ENCODE measurements at places on chromosomes 7 and 10.

DNA sequence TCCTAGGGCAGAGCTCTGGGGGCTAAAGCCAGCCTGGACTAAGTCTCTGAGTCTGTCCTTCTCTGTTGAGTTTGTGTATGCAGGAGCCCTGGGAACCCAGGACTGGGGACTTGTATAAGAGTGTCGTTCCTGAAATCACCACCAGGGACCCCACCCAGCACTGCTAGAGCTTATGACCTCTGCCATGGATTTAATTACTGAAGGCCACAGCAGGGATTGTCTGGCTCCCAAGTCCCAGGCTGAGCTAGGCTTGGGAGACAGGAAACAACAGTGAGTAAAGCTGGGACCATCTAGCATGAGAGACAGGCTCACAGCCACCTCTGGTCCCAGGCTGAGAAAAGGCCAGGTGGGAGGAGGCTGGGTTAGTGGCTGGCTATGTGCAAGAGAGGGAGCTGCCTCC is 1.4 kb upstream of the TSPAN15 start:
- peak; percentile 50 for DNase-seq

- no peak for DNase-seq
Measured at GRCh38 chr7:14995774-14996173, 93.2 kb upstream of the DGKB start.

DNA sequence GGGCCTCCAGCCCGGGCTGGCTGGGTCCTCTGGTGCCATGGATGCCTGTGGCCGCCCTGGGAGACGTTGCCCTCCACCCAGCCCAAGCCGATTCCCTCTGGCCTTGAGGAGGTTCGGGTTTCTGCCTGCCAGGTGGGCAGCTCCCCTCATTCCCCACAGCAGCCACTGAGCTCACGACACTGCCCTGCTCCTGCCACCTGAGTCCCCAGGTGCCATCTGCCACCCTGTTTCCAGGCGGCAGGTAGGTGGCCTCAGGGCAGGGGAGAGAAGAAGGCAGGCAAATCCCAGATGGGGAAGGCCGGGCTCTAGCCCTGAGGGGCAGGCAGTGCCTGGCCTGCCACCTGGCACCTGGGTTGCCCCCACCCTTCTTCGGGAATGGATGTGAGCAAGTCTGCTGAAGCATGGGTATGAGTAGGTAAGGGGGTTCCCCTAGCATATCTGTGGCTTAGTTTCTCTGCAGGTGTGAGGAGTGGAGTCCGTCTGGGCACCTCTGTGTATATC is 92.2 kb upstream of the PPIF start:
- no peak for DNase-seq

GRCh38 chr7:5406957-5407945 is 16.4 kb downstream of the TNRC18 start:
- peak; percentile 80 for DNase-seq

DNA sequence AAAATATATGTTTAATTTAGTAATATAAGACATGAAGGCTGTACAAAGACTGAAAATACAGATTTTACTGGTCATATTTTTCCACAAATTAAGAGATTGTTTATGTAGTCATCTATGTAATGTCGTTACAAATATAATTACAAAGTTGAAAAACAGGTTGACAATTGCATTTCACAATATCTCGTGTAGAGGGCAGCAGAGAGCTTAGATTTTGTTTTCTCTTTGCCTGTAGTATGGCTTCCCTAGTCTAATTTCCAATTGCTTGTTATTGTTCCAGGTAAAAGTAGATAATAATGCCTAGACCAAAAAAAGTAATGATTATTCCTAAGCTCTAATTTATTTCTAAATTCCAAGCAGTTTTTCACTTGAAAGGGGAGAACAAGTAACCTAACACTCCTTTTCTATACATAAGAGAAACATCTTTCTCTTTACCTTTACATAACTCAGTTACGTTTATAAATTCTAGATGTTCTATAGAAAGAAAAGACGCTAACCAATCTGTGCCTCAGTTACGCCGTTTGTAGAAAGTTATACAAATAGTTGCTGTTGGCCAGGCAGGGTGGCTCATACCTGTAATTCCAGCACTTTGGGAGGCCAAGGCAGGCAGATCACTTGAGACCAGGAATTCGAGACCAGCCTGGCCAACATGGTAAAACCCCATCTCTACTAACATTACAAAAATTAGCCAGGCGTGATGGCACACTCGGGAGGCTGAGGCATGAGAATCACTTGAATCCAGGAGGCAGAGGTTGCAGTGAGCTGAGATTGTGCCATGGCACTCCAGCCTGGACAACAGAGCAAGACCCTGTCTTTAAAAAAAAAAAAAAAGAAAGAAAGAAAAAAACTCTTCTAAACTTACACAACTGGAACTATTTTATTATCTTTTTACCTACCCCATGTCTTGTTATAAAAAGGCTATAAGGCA is 30.0 kb downstream of the NET1 start:
- peak; percentile 64 for DNase-seq

DNA sequence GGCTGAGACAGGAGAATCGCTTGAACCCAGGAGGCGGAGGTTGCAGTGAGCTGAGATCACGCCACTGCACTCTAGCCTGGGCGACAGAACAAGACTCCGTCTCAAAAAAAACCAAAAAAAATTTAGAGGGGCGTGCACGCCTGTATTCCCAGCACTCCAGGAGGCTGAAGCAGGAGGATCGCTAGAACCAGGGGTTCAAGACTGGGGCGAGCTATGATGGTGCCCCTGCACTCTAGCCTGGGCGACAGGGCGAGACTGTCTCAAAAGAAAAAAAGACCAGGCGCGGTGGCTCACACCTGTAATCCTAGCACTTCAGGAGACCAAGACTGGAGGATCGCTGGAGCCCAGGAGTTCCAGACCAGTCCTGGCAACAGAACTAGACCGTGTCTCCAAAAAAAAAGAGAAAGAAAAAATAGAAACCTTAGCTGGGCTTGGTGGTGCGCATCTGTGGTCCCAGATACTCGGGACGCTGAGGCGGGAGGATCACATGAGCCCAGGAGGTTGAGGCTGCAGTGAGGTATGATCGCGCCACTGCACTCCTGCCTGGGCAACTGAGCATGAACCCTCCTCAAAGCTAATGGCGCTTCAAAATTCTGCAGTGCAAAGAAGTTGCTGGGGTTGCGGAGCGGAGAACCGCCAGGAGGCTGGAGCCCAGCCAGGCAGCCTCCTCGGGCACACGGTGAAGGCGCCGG is 382 bp upstream of the MBLAC1 start:
- no peak for DNase-seq

DNA sequence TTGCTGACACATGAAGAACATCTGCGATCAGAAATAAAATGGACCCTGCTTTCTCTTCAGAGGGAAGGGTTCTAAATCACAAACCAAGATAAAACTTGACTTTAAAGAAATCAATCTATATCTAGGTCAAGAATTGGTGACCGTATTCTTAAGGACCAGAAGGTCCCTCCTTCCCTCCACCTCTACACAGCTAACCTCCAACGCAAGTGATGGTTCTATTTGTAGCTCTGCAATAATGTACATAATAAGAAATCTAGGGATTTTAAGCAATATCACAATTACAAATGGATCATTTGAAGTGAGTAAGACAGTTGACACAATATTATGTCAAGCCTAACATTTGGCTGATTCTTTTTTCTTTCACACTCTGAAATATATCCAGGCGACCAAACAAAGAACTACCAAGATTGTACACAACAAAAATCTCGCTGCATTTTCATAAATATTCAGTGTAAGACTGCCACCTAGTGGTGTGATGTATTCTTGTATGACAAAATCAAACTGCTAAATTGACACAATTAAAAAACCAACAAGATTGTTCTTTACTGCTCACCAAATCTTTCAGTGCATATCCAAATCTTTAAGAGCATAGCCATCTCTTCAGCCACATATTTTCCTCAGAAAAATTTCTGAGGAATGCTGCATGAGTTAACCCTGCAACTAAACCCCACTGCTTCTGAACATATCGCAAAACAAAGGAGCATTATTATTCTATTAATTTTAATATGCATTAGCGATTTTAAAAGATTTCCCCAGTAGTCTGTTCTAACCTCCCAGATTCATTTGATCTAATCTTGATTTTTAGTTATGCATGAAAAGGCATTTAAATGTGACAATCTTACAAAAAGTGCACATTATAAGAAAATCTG is 44.5 kb downstream of the ICA1 start:
- DNase-seq = peak; percentile 79

GRCh38 chr7:121138262-121138933 is 149.9 kb downstream of the CPED1 start:
- DNase-seq = no peak

GRCh38 chr7:74584160-74584954 is 73.2 kb upstream of the GTF2I start:
- DNase-seq = no peak

DNA sequence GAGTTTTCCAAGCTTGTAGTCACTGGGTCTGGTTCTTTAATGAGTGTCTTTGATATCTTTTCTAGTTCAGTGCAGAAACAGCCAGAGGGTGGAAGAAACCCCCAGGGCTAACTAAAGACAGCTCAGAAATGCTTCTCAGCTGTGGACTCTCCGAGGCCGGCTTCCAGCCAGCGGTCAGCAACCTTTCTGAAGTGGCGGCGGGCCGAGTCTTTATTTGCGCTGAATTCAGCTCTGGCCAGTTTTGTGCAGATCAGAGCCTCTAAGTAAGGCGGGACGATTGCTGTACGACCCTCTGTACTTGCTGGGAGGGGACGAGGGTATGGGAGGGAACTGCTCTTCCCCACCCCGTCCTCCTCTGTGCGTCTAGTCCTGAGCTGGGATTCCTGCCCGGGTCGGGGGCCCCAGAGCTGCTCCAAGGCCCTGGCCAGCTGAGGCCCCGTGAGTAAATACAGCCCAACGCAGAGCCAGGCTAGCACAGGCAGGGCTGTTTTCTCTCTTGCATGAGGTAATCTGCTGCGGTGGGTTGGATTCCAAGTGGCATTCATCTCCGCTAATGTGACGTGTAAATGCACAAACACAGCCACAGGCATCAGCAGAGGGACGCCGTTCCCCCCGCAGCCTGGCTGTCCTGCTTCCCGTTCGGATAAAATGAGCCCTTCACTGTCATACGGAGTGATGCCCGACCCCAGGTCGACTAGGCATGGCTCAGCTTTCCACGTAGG is 159.8 kb downstream of the PIP4K2A start:
- DNase-seq = peak; percentile 96

GRCh38 chr10:132643709-132644526 is 106.3 kb downstream of the INPP5A start:
- DNase-seq = no peak

GRCh38 chr10:118698421-118698820 is 56.3 kb downstream of the CACUL1 start:
- peak; percentile 74 for DNase-seq

GRCh38 chr10:11462071-11462470 is 149.4 kb downstream of the USP6NL start:
- no peak for DNase-seq

GRCh38 chr7:142384493-142384922 is 126.7 kb upstream of the PRSS58 start:
- DNase-seq = peak; percentile 16

GRCh38 chr7:67505449-67505848 is 508.8 kb downstream of the TYW1 start:
- no peak for DNase-seq

DNA sequence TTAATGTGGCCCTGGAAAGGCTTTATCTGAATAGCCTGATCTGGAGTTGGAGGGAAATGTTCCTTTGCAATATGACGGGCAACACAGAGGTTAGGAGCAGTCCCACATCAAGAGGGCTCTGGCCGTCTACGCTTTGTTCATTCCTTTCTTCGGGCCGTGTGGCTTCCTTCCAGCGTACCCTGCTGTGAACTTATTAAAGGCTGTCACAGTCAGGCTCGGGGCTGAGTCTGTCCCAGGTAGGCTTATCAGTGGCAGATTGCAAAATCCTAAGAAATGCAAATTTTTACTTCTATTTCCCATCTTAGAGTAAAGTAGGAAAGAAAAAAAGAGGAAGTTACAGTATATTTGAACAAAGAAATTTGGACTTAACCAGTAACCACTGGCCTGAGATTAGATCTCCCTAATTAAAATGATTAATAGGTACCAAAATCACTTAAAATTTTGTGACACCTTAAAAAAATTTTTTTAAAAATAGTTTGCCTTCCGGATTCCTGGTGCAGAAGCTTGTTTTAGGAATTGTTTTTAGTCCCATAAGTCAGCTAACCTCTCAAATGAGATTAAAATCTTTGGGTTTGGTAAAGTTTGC is 453.1 kb upstream of the MKI67 start:
- no peak for DNase-seq

GRCh38 chr7:144529269-144529926 is 125.9 kb upstream of the NOBOX start:
- peak; percentile 20 for DNase-seq

DNA sequence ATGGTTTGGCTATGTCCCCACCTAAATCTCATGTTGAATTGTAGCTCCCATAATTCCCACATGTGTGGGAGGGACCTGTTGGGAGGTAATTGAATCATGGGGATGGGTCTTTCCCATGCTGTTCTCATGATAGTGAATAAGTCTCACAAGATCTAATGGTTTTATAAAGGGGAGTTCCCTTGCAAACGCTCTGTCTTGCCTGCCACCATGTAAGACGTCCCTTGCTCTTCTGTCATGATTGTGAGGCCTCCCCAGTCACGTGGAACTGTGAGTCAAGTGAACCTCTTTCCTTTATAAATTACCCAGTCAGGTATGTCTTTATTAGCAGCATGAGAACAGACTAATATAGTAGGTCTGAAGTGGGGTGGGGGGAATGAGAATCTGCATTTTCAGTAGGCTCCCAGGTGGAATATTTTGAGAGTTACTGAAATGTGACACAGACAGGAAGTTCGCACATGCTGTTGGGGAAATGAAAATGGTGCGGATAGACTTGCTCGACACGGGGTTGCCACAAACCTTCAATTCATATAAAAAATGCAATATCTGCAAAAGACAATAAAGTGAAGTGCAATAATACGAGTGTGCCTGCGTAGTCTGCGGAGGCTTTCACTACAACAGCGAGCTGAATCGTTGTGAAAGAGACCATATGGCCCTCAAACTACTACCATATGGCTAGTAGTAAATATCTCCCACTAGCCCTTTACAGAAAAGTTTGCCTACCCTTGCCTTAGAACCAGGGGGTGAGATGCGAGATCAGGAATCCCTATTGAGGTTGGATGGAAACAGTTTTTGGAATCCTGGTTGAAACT is 166.1 kb downstream of the GRK5 start:
- DNase-seq = no peak

DNA sequence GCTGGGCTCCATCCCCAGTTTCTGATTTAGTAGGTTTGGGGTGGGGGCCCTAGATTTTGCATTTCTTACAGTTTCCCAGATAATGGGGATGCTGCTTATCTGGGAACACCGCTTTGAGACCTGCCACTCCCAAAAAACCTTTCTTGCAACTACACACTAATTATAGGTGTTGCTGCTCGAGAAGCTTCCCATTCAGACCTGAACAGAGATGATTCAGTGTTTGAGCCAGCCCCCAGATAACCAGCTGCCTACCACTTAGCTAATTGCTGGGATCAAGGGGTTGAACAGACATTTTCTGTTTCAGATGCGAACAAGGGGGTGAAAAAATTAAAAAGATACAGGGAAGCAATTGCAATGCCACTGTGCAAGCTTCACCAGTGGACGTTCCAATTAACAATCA is 448.5 kb downstream of the KCNMA1 start:
- no peak for DNase-seq

DNA sequence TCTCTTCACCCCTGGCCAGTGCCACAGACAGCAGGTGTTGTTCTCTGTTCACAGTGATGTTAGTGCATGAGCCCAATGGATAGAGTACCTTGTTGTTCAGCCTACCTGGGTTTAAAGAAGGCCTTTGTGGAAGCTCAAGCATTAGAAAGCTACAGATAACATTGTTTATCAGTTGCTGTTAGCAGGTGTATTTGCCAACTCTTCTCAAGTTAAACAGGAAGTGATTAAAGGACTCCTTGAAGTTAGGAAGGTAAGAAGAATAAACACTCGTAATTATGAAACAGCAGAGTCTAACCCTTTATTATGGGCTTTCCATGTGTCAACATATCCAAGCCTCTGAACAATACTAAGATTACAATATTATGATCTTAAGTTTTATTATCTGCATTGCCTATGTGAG is 25.9 kb downstream of the RGR start:
- no peak for DNase-seq

Measured in astrocyte of the hippocampus (primary cell).